Ovary (tissue), 10 donors: ENCODE measurements at places on chromosomes 4 and X. TPM values are rescaled to one million over a fixed set of nuclear protein-coding genes. Genes with fewer than 3 reads are reported as not detected.

Gene ATP2B3
- total RNA-seq, result not detected

Gene JAKMIP1
- total RNA-seq, result 0.88 TPM

Gene CENPVL1
- total RNA-seq, result not detected

Gene MAEA
- total RNA-seq, result 54.2 TPM

Gene CITED1
- total RNA-seq, result 1.6 TPM

Gene CLRN2
- not detected for total RNA-seq

Gene EDA
- total RNA-seq, result 9.3 TPM

Gene HTR2C
- not detected for total RNA-seq

Gene ENPP6
- 13.5 TPM for total RNA-seq

Gene TBX22
- total RNA-seq, result not detected

Gene HAND2
- total RNA-seq, result 84.7 TPM

Gene GUCY1B1
- 5.5 TPM for total RNA-seq

Gene PPBP
- 0.53 TPM for total RNA-seq

Gene LARP7
- total RNA-seq, result 28.3 TPM

Gene CABS1
- not detected for total RNA-seq

Gene ARHGEF6
- 26.3 TPM for total RNA-seq

Gene LIMCH1
- total RNA-seq, result 23.6 TPM

Gene CFAP99
- total RNA-seq, result not detected

Gene TLL1
- 1.7 TPM for total RNA-seq

Gene MAGEC1
- not detected for total RNA-seq

Gene BMX
- total RNA-seq, result 1.1 TPM

Gene CAPN6
- 4.5 TPM for total RNA-seq

Gene NCAPG
- 1.9 TPM for total RNA-seq

Gene SAT1
- total RNA-seq, result 493 TPM

Gene FGFBP2
- total RNA-seq, result 0.60 TPM

Gene BST1
- 5.6 TPM for total RNA-seq

Gene GAGE12J
- total RNA-seq, result not detected

Gene GLUD2
- 0.45 TPM for total RNA-seq

Gene MAGEA9B
- total RNA-seq, result not detected

Gene SSX3
- total RNA-seq, result not detected

Gene CCKAR
- not detected for total RNA-seq

Gene ELOVL6
- 2.5 TPM for total RNA-seq

Gene IRAK1
- total RNA-seq, result 52.6 TPM

Gene HSFX3
- total RNA-seq, result not detected

Gene CTAG1A
- not detected for total RNA-seq

Gene CLCN4
- total RNA-seq, result 3.1 TPM

Gene SPP1
- total RNA-seq, result 5.6 TPM

Gene PRDM8
- total RNA-seq, result 4.8 TPM

Gene GAGE12H
- not detected for total RNA-seq

Gene GBA3
- not detected for total RNA-seq

Gene PPP3CA
- total RNA-seq, result 38.7 TPM

Gene ALG13
- total RNA-seq, result 29.6 TPM

Gene GRIPAP1
- 31.2 TPM for total RNA-seq

Gene PDLIM3
- total RNA-seq, result 139 TPM

Gene CRMP1
- 5.5 TPM for total RNA-seq

Gene TEX11
- total RNA-seq, result not detected

Gene CT47B1
- not detected for total RNA-seq

Gene SYNPO2
- total RNA-seq, result 61.9 TPM

Gene XPNPEP2
- 5.3 TPM for total RNA-seq

Gene GIMD1
- total RNA-seq, result not detected

Gene DSPP
- total RNA-seq, result 0.07 TPM

Gene SLC16A2
- 23.1 TPM for total RNA-seq

Gene SOD3
- total RNA-seq, result 28.5 TPM

Gene CDKN2AIP
- total RNA-seq, result 19.2 TPM

Gene PDZD4
- total RNA-seq, result 0.83 TPM

Gene SCML2
- 4.8 TPM for total RNA-seq

Gene TCEAL1
- 525 TPM for total RNA-seq

Gene SUPT20HL2
- 0.57 TPM for total RNA-seq

Gene SEL1L3
- total RNA-seq, result 27.7 TPM
